NK-92 treated with Interleukin-12 subunit alpha and Interleukin-12 subunit beta, amount 100 ng/mL, for 24 hours (cell line): ENCODE measurements at places on chromosomes 3 and 15.

DNA sequence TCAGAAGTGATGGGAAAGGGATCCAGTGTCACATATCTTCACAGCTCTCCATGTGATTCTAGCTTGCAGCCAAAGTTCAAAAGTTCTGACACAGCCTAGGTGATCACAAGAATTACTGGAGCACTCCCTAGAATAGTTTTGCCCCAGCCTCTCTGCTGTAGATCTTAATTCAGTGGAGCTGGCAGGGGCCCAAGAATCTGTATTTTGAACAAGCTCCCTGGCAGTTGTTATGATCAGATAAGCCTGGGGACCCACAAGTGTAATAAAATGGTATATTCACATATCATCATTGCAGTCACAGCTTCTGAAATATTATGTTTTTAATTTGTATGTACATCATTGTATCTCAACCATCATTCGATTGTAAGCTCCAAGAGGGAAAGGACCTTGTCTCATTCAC lies 62.3 kb downstream of the NOX5 start:
- DNase-seq = no peak

GRCh38 chr3:41318520-41318919 lies 119.2 kb downstream of the CTNNB1 start:
- DNase-seq = no peak

GRCh38 chr15:39581793-39582285 lies 960 bp downstream of the THBS1 start:
- DNase-seq = no peak

- no peak for DNase-seq
These were observed 17.3 kb downstream of the IGF2BP2 start for GRCh38 chr3:185807445-185808068.

DNA sequence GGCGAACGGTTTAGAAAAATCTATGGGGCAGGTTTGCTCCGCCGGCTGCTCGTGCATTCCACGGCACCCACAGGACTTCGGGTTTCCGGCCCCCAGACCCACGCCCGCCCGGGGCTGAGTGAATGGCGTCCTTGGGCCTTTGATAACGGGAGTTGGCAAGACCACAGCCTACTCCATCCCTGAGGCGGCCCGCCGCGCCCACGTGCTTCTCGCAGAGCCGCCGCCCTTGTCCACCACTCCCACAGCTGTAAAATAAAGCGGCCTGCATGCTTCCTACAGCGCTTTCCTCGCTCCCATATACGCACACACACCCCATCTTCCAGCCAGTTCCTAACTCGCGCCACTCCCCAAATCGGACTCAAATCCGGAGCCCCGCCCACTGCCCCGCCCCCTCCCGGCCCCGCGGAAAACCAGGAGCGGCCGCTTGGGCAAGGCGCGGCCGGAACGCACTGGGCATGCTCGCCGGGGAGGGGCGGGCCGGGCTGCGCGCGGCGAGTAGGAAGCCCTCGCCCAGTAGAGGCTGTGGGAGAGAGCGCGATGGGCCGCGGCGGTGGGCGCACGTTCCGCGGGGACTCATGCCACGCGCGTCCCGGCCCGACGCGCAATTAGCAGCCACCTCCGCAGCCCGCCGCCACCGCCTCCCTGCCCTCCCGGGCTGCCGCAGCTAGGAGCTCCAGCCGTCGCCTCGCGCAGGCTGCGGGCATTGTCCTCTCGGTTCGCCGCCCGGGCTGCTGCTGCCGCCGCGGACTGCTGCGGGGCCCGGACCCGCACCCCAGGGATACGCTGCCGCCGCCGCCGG lies at the start of gene RAP2B:
TSS of gene RAP2B (plus strand) at position 513 of the 799 bp plus-strand sequence. CDS start 468 bp downstream, outside the sequence.
- peak; percentile 96 for DNase-seq

DNA sequence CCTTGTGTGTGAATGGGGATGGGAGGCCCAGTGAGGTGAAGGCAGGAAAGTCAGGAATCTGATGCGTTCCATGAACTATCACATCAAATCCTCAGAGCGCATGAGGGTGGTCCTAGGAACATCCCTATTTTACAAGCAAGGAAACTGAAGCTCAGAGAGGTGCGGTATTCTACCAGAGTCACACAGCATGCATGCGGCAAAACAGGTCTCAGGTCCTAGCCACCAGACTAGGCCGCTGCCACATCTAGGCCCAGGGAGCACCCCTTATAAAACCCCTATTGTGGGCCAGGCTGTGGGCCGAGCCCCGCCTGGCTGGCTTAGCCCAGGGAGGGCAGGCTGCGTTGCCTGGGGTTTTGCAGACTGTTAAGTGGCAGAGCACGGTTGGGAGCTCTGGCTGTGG lies 17.9 kb upstream of the GRIP2 start:
- no peak for DNase-seq
